ENCODE measurements at places on chromosomes 3 and 15.

GRCh38 chr3:59641169-59641899 is 591.5 kb upstream of the CFAP20DC start:
- no peak for DNase-seq

- no peak for DNase-seq
Observed at GRCh38 chr3:117887901-117888300, 1146.7 kb downstream of the IGSF11 start.

DNA sequence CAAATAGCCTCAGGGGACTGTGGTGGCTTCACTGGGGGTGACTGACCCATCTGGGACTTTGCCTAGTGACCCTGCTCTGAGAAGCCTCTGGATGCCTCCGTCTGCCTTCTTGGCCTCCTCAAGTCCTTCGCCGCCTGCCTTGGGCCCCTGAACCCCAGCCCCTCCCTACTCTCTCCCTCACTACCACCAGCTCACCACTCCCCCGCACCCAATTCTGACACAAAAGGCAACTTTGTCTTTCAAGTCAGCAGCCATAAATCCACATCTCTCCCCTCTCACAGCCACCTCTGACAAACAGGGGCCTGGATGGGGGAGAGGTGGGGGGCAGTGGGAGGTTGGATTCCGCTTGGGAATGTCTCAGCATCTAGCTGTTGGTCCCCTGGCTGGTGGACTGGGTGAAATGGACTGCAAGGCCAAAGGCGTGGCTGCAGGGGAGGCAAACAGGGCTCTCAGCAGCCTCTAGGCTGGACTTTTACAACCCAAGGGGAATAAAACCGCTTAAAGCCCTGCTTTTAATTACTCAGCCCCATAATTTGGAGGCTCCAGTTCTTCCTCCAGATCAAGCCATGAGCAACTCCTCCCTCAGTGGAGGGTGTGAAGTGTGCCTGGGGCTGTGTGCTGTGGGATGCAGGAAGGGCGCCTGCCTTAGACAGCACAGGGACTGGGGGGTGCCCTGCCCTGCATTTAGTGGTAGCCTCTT is 33.4 kb downstream of the IGDCC3 start:
- no peak for DNase-seq

DNA sequence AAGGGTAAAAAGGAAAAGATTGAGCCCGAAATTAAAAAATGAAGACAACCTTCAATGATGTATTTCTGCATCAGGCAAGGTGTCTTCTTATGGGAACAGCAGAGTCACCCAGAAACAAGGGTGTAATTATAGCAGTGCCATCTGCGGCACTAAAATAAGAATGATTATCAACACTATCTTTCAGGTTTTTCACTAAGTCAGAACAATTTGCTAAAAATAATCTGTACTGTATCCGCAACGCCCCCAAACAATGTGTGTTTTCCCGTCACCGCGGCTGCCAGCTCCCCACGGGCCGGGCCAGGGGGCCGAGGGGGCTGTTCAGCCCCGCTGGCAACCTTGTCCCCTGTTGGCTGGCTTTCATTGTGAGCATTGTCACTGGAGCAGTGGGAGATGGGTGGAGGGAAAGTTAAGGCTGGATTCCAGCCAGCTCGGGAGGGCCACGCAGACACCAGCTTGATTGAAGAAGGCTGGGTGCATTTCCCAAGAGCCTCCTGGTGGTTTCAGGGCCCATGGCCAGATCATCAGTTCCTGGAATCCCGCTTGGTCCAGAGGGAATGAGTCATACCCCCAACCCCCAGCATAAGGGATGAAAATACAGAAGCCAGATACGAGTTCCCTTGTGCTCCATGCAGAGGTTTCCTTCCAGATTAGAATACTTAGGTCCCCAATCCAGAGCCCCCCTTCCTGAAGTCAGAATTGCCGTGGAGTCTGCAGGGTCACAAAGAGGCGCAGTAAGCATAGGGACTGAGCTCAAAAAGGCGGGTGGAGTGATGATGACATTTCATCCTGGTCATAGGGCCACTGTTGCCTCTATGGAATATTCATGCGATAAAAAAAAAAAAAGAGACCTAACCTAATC is 90.2 kb upstream of the KLF13 start:
- no peak for DNase-seq

DNA sequence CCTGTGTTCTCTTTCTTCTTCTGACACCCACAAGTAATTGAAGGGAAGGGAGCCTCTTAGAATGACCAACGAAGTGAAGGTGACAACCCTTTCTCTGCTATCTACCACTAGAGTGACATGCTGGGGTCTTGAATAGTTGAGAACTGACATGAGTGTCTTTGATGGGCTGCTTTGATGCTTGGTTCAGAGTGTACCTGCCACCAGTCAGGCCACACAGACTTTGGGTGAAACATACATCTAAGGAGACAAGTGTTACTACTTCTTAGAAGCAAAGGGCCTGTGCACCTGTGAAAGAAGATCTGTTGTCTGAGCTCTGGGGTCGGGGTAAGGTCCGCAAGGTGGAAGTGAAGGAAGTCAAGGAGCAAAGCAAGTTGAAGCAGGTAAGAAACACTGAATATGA is 1040.7 kb upstream of the CFAP20DC start:
- no peak for DNase-seq
